ENCODE measurements at places on chromosomes 3 and 15.

DNA sequence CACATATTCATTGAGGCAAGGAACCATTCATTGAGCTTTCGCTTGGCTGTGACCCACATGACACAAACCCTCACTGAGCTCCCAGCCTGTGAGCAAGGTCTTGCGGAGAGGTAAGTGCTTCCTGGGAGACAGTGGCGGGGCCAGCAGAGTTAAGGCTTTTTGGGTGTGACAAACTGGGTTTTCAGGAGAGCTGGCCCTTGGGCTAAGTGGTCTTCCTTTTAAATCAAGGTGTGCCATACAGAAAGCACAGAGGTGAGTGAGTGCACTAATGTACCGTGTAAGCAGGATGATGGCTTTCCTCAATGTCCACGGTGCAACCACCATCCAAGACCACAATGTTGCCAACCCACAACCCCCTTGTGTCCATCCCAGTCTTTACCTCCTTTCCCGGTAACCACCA is 28.6 kb downstream of the POMGNT2 start:
- no peak for DNase-seq

DNA sequence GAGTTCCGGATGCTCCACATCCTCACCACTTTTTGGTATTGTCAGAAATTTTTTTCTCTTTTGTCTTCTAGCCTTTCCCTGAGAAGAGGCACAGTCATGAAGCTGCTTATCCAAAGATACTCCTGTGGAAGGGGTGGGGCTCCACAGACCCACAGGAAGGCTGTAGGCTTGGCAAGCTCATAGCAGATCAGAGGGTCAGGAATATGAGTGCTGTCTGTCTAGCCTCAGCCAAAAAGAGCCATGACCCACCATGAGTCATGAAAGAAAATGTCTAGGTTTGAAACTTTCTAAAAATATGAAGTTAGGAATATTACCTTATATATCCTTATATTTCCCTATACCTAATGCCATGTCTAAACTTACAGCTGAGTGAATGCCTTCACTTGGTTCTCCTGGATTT is 118.2 kb upstream of the THBS1 start:
- DNase-seq = no peak

DNA sequence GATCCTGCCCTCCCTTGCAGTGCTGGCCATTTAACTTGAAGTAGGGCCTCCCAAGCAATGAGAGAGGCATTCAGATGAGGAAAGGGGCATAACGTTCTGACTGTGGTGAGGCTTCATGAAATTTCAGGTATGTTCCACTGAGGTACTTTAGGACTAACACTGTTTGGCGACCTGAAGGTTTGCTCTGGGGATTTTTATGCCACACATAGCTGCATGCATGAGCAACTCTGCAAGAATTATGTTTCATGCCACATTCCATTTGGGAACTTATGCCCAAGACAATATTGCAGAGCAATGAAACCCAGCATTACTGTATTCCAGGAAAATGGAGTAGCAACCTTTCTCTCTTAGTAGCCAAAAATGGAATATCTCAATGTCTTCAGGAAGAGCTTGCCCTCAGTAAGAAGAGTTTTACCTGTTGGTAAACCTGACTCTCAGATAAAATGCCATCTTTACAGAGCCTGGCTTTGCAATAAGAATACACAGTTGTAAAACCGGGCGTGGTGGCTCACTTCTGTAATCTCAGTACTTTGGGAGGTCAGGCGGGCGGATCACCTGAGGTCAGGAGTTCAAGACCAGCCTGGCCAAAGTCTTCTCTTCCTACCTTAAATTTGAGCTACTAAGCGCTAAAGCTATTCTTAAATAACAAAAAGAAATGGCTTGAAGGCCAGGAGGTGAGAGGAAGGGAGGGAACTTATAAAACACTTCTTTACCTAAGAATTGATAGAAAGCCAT is 16.7 kb upstream of the TBL1XR1 start:
- DNase-seq = no peak

GRCh38 chr3:11909726-11910125 is 63.0 kb upstream of the TAMM41 start:
- DNase-seq = no peak

DNA sequence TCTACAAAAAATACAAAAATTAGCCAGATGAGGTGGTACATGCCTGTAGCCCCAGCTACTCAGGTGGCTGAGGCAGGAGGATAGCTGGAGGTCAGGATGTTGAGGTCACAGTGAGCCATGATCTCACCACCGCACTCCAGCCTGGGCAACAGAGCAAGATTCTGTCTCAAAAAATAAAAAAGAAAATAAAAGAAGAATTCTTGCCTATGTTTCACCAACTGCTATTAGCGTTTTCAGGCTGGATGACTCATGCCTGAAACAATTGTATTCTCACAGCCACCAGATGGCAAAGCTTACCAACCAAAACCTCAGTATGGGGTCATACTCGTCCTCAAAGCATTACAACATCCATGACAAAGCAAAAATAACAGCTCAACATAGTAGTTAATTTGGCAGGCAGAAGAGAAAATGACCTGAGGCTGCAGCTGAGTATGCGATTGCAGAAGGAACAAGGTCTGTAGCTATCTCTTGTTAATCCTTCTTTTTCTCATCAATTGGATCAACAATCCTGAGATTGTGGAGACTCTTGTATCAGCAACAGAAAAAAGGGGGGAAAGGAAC is 52.2 kb downstream of the TP53BP1 start:
- DNase-seq = no peak

DNA sequence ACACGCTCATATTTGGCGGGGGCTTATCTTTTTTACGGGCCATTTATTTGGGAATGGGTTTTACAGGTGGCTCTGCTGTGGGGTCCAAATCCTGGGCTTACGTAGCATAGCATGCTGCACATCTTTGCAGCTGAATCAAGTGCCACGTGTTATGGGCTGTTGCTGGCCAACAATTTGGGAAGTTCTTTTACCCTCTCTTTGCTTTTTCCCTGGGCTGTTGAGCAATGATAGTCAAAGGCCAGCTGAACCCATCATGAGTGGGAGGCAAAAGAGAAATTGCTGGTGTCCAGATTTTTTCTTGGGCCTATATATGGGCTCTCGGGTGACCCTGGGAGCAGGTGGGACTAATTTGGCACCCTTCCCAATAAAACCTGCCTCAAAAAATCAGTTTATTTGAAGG is 209.3 kb upstream of the SATB1 start:
- DNase-seq = no peak

DNA sequence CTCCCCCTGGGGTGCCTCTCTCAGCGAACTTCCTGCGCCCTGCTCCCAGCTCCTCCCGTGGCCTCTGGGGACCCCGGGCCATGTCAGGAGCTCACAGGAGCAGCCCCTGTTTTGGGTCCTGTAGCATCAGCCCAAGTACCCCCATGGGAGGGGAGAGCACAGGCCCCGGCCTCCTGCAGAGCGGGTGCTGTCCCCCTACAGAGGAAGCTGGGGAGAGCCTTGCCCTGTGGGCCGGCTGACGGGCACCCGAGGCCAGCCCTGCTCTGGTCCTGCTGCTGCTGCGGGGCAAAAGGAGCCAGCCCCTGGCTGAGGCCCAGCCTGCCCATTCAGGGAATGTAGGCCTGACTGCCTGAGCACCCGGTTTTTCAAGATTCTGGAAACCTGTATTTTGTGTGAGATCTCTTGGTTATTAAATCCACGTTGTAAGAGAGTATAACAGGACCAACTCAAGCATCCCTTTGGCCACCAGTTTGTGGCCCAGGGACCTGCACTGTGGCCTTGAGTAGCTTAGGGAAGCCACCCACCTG is 12.4 kb downstream of the PLXNA1 start:
- no peak for DNase-seq

- DNase-seq = no peak
These were observed 131.4 kb downstream of the ATP1B3 start for GRCh38 chr3:142007710-142008399.

GRCh38 chr3:115517457-115518050 is 105.8 kb upstream of the GAP43 start:
- no peak for DNase-seq

GRCh38 chr3:120763601-120764000 is 21.1 kb downstream of the GTF2E1 start:
- DNase-seq = no peak

- DNase-seq = no peak
These were observed 130.9 kb downstream of the POLQ start for GRCh38 chr3:121414924-121415323.

GRCh38 chr3:52021489-52022268 is 26.0 kb upstream of the RPL29 start:
- no peak for DNase-seq

- DNase-seq = no peak
These were observed 16.3 kb downstream of the RTP1 start for GRCh38 chr3:187213616-187214015.

- DNase-seq = no peak
These were observed 3.9 kb downstream of the GATA2 start for GRCh38 chr3:128488991-128489673.

DNA sequence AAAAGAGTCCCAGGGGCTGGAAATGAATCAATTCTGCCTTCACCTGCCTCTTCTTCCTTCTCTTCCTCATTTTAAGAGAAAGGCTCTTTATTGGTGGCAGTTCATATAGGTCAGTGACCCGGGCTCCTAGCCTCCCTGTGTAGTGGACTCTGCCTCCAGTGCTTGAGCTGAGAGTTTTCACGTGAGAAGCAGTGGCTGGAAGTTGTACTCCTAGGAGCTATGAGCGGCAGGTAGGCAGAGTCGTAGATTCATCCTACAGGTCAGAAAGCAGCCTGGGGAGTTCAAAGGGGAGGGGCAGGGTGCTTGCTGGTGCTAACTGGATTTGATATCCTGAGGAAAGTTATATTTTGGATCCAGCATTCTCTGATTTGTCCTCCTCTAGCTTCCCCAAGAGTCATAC is 101.1 kb downstream of the RPLP1 start:
- DNase-seq = no peak

DNA sequence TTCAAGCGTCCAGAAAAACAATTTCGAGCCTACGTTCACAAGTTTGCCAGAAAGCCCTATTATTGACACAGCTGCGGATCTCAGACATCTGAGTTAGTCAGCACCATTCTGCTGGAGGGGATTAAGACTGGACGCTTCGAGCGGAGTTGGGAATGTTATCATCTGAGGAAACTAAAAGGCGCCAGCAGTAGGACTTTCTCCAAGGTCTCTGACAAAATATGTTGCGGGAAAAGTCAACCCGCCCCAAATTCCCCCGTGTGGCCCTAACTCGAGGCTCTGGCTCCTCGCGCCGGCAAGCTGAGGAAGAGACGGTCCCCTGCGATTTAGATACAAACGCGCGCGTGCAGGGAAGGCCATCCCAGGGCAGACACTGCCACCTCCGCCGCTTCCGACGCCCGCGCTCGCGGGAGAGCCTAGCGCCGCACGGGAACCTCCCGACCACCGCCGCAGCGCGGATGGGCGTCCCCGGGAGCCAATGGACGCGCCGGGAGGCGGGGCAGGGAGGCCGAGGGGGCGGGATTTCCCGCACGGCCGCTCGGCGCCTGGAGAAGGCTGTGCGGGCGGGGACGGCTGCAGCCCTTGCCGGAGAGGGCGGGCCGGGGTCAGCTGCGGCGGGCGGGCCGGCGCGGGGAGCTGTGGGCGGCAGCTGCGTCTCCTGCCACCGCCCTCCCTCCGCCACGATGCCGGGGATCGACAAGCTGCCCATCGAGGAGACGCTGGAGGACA is at the start of gene APPL1:
APPL1 (plus strand) TSS at position 526 of the 726 bp plus-strand sequence; CDS start at position 681, 155 bp downstream.
- DNase-seq = peak; percentile 78

DNA sequence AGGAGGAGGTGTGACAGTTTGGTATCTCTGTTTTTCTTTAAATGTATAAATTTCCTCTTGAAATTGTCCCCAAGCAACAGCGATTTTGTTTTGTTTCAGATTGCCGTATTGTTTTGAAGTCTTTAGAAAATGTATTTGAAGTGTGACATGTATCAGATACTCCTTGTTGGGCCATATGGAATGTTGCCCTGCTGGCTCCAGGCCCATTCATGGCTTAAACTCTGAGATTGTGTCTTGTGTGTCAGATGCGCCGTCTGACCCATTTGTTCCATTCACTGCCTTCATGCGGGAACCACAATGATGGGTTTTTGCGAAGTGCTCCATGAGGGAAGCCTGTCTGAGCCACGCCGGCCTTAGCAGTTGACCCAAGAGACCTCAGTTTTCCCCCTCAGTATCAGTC is 75.2 kb upstream of the ADAMTSL3 start:
- DNase-seq = no peak

DNA sequence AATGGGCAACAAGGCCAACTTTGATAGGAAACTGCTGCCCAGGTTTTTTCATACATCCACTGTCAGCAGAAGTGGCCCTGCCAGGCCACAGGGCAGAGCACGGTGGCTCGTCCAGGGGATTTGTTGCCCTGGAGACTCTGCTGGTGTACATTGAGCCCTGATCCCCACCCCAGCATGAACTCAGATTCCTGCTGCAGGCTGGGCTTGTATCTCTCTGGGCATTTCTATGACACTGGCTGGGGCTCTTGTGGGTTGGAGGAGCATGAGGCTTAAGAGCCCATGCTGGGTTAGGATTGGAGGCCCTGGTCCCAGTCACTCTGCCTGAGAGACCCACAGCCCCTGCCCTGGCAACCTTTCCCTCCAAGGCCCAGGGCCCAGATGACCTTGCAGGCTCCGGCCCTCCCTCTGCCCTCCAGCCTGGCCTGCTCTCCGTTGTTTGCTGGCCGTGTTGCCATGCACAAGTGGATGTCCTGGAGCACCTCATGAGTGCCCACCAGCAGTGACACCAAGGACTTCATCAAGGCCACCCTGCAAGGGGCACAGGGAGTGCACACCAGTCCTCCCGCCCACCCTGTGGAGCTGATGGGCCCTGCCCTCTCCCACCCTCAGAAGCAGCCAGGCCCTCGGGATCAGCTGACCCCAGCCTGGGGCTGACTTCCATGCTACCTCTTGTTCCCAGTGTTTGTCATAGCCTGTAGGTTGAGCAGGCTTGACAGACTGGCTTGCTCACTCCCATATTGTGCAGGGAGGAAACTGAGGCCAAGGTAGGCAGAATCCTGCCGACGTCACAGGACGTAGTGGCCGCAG is 58.2 kb downstream of the ZNF445 start:
- DNase-seq = no peak

- DNase-seq = no peak
These were observed 16.8 kb upstream of the CCNDBP1 start for GRCh38 chr15:43168192-43169107.

GRCh38 chr3:37024092-37024491 is 30.8 kb downstream of the MLH1 start:
- no peak for DNase-seq

DNA sequence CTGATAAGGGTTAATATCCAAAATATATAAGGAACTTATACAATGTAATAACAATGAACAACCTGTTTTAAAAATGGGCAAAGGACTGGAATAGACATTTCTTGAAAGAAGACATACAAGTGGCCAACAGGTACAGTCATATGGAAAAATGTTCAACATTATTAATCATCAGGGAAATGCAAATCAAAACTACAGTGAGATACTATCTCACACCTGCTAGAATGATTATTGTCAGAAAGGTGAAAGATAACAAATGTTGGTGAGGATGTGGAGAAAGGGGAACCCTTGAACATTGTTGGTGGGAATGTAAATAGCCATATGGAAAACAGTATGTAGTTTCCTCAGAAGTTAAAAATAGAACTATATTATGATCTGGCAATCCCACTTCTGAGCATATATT is 20.4 kb downstream of the GOLM2 start:
- DNase-seq = no peak

- no peak for DNase-seq
These were observed 18.7 kb downstream of the ZNF80 start for GRCh38 chr3:114218578-114219185.

All from effector CD8-positive, alpha-beta T cell (primary cell).